MG63 (cell line): ENCODE measurements at places on chromosomes 5 and 9. TPM values are rescaled to one million over a fixed set of nuclear protein-coding genes. Genes with fewer than 3 reads are reported as not detected.

Gene SEMA6A
- not detected in 2 replicates for total RNA-seq

Gene OR1J2
- total RNA-seq: not detected in 2 replicates

Gene TNFAIP8
- total RNA-seq: 12.1 and 22.2 TPM in 2 replicates

Gene GPR151
- total RNA-seq: not detected in 2 replicates

Gene C9
- not detected in 2 replicates for total RNA-seq

Gene MSMP
- not detected in 2 replicates for total RNA-seq

Gene PCDHGA10
- total RNA-seq: 1.0 and 1.2 TPM in 2 replicates

Gene RNF183
- total RNA-seq: not detected in 2 replicates

Gene ACSL6
- total RNA-seq: 1.1 TPM in 1 of 2 replicates, not detected in the other

Gene SPINK7
- total RNA-seq: not detected in 2 replicates

Gene PRRT1B
- not detected in 2 replicates for total RNA-seq

Gene JMY
- 5.5 TPM in 2 replicates for total RNA-seq

Gene ADAMTS13
- 1.1 and 2.0 TPM in 2 replicates for total RNA-seq

Gene PRDM9
- total RNA-seq: not detected in 2 replicates

Gene FYB1
- total RNA-seq: not detected in 2 replicates

Gene SPARC
- 1,117 and 1,361 TPM in 2 replicates for total RNA-seq

Gene TMEM215
- total RNA-seq: not detected in 2 replicates

Gene RANBP17
- total RNA-seq: 5.5 and 10.1 TPM in 2 replicates

Gene PLK2
- total RNA-seq: 445 and 575 TPM in 2 replicates

Gene ZNF454
- not detected in 2 replicates for total RNA-seq

Gene MARCHF6
- 67.5 and 72.8 TPM in 2 replicates for total RNA-seq

Gene TSSK1B
- not detected in 2 replicates for total RNA-seq

Gene QSOX2
- total RNA-seq: 22.7 and 28.2 TPM in 2 replicates

Gene ISL1
- 0.20 and 1.2 TPM in 2 replicates for total RNA-seq

Gene ELP1
- 34.6 and 49.3 TPM in 2 replicates for total RNA-seq

Gene INSL6
- not detected in 2 replicates for total RNA-seq
